ENCODE measurements at places on chromosomes 3 and 15.

DNA sequence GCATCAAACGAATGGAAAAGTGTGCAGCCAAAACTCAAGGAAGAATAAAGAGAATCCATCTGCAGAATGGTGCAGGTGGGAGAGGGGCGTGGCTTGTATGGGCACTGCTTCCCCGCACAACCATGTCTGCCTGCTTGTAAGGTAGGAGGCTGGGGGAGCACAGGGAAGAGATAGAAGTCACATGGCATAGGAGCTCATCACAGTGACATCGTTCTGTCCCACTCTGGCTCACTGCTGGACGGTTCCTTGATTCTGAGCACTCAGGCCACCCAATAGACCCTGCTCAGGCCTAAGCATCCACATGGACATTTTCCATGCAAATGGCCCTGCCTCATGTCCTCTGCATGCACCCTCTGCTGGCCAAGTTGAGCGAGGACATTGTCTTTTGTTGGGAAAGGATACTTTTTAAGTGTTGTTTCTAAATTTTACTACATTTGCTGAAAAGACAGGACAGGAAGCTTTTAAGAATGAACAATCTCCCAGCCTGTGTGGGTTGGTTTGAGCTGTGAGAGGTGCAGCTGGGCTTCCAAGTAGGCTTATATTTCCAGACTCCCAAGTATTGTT is 3.1 kb downstream of the MYLK start:
- DNase-seq, result no peak

GRCh38 chr3:152317956-152318355 is 49.2 kb downstream of the MBNL1 start:
- DNase-seq, result no peak

DNA sequence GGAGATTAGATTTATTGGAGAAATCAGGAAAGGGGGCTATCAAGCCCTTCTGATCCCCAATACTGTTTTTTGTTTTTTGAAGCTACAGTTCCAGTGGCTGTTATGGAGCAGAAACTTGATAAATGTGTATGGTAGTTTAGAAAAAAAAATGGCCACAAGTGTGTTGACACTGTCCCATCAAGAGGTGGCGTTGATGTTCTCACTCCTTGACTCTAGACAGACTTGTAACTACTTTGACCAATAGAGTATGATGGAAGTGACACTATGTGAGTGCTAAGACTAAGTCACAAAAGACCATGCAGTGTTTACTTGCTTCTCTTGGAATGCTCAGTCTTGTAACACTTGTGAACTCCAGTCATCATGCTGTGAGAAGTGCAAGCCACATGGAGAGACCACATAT is 356.7 kb downstream of the PDCD6IP start:
- DNase-seq, result no peak

DNA sequence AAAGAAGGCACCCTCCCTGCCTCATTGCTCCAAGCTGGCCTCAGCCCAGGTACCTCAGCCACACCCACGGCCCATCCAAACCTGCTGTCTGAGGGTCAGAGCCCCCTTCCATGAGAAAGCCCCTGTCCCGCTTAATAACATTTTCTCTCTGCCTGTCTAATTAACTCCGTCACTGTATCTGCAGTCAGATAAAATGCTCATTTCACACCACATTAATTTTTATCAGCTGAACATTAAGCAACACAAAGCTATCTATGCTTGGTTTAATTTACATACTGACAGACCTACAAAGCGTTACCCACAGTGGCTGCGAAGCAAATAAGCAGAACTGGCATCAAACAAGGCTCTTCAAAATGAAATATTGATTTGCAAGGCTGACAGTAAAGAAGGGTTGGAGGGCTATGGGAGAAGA is 309.8 kb upstream of the ICE2 start:
- DNase-seq, result no peak

DNA sequence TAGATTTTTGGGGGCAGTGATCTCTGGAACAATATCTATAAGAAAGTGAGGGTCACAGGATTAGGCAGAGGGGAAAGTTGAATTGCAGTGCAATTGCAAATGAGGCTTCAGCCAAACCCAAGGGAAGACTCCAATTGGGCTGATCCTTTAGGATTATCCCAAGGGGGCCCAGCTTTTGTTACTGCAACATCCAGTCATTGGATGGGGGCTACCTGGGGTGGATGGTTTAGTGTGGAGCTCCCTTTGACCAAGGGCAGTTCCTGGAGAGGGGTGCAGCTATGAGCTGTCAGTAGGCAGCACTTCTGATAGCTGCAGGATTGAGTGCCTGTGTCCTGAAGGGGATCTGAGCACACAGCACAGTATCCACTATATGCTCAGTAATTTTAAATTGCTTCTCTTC is 355.2 kb upstream of the AZI2 start:
- no peak for DNase-seq

- DNase-seq, result no peak
These were observed 69.0 kb downstream of the ANKRD28 start for GRCh38 chr3:15728766-15729165.

DNA sequence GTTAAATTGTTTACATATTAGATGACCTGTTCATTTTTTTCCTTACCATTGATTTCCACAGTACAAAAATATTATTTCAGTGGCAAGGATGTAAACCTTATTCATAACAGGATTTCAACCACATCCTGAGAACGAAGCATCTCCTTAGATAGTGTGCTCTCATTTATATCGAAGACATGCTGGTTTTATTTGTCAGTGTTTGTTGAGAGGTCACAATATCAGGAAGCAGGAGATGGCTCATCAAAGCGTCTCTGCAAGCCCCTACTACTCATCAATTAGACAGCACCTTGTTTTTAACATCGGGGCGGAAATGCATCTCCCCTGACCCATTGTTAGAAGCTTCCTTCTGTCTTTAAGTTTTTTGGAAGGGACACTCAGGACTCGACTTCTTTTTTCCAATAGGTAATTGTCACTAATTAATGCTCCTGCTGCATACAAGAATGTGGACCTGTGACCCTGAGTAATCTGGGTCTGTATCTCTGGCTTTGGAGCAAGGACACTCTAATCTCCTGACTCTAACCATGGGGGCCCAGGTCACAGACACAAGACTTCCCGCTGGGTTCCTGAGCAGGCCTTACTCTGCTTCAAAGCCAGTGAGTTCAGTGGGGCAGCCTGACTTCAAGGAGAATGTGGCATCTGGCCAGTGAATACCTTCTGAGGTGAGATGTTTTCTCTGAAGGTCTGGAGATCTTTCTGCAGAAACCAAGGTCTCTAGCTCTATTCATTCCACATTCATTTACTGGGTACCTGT is 50.3 kb downstream of the MECOM start:
- DNase-seq, result no peak

GRCh38 chr15:53880357-53880756 is 97.9 kb upstream of the UNC13C start:
- DNase-seq, result no peak

GRCh38 chr3:69524816-69525215 is 138.9 kb upstream of the FRMD4B start:
- no peak for DNase-seq

- DNase-seq, result no peak
These were observed 155.8 kb downstream of the EPHA6 start for GRCh38 chr3:96970211-96970610.

DNA sequence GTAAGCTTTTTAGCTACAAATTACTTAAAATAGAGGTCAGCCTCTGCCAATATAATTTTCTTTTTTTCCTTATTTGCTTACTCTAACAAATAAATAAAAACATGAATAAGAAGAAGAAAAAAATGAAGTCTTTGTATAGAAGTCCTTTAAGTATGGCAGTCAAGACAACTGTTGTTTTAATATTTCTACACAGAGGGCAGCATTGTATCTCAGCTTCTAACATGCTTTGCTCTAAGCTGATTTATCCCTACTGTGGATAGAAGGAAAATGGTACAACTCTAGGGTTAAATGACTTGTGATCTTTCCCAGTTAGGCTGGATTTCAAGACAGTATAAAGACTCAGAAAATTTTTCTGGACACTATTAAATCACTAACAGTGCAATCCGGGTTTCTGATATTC is 104.3 kb upstream of the MEIS2 start:
- DNase-seq, result no peak

DNA sequence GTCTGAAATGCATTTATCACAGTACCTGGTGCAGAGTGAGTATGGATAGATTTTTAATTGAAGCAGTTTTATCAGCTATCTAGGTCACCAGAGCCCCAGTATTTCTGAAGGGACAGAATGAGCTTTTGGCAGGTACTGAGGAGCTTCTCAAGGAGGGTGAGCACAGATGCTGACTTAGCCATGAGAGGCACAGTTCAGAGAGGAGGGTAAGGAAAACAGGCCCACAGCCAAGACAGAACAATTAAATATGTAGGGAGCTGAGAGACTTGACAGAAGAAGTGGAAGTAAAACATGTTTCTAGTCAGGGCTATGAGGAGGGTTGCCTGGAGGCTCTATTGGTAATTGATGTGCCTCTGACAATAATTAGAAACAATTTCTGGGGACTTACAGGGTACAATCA is 20.1 kb downstream of the ZNF80 start:
- no peak for DNase-seq

GRCh38 chr3:120393243-120393642 is 44.1 kb upstream of the LRRC58 start:
- DNase-seq, result no peak

DNA sequence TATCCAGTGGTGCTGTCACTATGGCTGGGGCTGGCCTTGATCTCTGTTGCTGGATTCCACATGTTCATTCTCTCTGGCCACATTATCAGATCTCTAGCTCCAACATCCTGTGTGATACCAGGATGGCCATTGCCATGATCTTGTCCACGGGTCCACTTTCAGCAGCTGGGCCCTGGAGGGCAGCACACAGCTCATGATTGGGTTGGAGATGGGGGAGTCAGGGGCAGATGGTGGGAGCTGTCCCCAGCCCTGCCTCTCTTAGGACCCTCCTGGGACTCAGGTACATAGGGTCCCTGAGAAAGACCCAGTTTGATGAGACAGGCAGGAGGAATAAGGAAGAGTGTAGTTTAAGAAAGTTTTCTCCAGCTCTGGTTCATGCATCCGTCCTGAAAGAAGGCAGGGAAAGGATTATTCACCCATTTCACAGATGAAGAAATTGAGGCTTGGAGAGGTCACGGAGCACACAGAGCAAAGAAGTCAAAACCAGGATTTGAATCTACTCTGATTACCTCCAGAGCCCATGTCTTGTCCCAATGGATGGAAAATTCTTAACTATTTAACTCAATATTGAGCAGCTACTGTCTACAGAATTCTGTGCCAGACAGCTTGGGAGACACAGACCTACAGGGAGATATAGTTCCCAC is 100.5 kb downstream of the LINGO1 start:
- no peak for DNase-seq

- no peak for DNase-seq
These were observed 66.5 kb upstream of the PYGO1 start for GRCh38 chr15:55654561-55655031.

DNA sequence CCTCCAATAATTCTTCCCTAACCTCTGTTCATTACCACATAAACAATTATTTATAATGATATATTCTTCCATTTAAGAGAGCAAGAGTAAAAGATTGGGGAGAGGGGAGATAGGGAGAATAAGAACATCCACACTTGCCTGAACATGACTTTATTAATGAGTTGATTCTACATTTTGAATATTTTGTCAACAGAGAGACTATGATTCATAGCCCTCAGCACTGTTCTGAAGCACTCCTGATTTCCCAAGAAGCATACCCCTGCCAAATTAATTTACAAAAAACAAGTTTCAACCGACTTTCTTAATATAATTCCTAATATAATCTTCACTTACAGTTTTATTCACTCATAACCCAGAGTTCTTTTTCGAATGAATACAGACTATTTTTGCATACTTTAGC is 828.8 kb downstream of the ROBO2 start:
- no peak for DNase-seq

GRCh38 chr3:186526256-186526606 is 17.9 kb downstream of the CRYGS start:
- DNase-seq, result no peak

- no peak for DNase-seq
These were observed 8.8 kb downstream of the SLC6A20 start for GRCh38 chr3:45787551-45787950.

- DNase-seq, result no peak
These were observed 90.3 kb downstream of the BCHE start for GRCh38 chr3:165746874-165747273.

- DNase-seq, result no peak
These were observed 112.7 kb downstream of the TNIK start for GRCh38 chr3:171347301-171348039.

GRCh38 chr3:46481636-46482035 is 16.1 kb upstream of the RTP3 start:
- no peak for DNase-seq

DNA sequence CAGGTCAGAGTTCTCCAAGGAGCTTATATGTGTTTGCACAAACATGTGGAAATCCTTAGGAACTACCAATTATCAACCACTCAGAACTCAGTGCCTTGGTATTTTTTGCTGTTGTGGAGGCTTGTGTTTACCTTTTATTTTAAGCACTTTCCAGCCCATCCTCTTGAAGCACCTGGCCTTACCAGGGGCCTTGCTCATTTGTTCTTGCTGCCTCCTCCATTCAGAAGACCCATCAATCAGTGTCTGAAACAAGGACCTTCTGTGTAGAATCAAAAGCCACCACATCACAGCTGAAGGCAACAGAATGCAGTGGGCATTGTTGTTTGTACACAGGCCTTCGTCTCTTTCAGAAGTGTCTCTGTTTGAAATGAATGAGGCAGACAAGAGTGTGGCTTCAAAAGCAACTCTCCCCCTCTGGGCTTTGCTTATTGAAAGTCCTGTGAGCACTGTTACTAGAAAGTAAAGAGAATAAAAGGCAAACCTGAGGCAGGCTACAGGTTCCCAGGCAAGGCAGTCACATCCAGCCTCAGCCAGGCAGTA is 24.5 kb upstream of the LIPC start:
- no peak for DNase-seq

DNA sequence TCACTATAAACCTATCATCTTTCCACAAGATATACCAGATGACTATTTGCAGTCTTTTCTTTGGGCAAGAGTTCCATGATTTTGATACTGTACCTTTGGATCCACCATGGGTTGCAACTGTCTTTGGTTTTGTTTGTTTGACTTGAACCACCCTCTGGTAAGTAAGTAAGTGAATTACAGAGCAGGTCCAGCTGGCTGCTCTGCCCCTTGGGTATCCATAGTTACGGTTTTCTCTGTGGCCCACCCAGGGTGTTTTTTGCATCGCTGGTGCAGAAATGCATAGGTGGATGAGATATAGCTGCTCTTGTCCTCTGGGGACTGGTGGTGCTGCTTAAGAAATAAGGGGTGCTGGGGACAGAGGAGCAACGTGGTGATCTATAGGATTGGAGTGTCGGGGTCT is 33.8 kb downstream of the CHDH start:
- no peak for DNase-seq
